ENCODE measurements at places on chromosomes 6 and 20.

- no peak for DNase-seq
Observed at GRCh38 chr6:88586371-88587149, 376.9 kb downstream of the RNGTT start.

DNA sequence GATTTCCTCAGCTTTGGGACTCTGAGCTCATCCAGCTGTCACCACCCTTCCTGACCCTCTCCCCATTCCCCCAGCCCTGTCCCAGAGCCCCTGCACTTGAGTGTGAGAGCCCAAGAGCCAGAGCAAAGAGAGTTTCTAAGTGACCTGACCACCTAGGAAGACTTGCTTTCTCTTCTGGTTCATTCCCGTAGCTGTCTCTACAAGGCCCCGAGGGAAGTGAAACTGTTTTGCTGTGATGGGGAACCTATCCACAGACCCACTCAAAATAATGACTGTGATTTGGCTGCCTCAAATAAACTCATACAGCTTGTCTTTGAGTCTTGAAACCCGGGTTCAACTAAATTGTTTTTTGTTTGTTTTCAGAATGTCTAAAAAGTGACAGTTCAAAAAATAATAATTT, 74.6 kb upstream of the XRN2 start:
- DNase-seq, result no peak

DNA sequence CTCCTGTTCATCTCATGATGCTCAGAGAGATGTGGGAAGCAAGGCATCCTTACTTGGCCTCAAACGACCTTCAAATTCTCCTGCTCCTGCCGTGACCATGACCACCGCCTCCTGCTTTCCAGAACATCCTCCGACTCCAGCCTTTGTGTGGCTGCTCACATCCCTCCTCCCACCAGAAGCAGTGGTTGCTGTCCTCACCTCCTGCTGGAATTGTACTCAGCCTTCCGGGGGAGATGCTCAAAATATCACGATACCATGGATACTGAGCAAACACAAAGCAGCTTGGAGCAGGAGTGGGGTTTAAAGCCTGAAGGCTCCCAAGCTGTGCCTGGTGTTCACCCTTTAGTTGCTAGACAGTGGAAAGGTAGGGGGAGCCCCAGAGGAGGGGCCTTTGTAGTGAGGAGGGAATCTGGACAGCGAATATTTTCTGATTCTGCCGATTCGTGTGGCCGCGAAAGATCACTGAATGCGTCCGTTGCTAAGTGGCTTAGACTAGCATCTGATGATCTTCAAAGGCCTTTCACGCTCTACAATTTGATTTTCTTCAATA, 9.3 kb upstream of the DUSP22 start:
- DNase-seq, result no peak

DNA sequence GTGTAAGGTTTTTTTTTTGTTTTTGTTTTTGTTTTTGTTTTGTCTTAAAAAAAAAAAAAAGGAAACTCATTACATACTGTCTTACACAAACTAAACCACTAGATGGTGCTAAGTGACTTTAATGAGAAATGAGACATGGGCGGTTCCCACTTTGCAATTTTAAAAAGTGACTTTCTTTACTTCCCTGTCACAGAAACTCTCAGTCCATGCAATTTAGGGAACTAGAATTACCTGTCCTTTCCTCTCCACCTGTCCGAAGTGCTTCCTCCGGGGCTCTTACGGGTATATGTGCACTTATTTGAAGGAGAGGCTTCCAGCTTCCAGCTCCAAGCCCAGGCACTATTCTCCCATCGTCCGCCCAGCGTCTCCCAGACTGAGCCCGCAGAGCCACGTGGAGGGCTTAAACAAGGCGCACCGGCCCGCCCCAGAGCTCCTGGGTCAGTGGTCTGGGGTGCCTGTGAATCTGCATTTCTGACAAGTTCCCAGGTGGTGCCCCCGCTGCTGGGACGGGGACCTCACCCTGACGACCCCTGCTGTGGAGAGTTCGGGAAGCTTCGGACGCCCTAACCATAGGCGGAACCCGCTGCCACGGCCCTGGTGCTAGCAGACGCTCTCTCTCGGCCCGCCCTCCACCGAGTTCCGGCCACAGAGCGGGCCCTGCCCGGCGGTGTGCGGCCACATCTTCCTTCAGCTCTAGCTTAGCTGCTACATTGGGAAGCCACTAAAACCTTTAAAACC, 26.1 kb downstream of the BFSP1 start:
- DNase-seq, result peak; percentile 84

- no peak for DNase-seq
Observed at GRCh38 chr6:15287670-15288375, 42.0 kb downstream of the JARID2 start.

- DNase-seq, result no peak
Observed at GRCh38 chr6:14271789-14272736, 154.5 kb downstream of the CD83 start.

DNA sequence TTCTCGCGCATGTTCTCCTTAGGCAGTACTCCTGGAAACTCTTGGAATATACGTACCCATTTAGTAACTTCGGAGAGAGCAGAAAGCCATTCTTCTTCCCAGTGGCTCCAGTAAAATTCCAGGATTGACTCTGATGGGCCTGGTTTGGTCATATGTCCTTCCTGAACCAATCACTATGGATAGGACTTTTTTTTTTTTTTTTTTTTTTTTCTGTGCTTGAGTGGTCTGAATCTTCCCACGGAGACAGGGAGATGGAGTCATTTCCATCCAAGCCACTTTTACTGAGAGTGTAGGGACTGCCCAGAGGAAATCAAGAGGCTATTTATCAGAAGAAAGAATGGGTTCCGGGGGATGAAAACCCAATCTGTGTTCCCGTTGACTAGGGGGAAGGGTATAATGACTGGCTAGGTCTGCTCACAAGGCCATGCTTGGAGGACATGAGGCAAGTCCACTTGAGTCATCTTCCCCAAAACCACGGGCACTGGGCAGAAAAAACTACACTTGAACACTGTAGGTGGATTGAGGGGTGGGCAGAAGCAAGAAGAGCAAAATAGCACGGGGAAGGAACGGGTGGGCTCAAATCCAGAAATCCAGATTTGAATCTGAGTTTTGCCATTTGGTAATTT, 35.4 kb upstream of the MRPS18A start:
- no peak for DNase-seq

- no peak for DNase-seq
Observed at GRCh38 chr6:42226645-42227143, 9.0 kb upstream of the MRPS10 start.

GRCh38 chr6:2542858-2543218, 207.9 kb downstream of the MYLK4 start:
- no peak for DNase-seq

- DNase-seq, result no peak
Observed at GRCh38 chr6:15748341-15748740, 85.5 kb upstream of the DTNBP1 start.

DNA sequence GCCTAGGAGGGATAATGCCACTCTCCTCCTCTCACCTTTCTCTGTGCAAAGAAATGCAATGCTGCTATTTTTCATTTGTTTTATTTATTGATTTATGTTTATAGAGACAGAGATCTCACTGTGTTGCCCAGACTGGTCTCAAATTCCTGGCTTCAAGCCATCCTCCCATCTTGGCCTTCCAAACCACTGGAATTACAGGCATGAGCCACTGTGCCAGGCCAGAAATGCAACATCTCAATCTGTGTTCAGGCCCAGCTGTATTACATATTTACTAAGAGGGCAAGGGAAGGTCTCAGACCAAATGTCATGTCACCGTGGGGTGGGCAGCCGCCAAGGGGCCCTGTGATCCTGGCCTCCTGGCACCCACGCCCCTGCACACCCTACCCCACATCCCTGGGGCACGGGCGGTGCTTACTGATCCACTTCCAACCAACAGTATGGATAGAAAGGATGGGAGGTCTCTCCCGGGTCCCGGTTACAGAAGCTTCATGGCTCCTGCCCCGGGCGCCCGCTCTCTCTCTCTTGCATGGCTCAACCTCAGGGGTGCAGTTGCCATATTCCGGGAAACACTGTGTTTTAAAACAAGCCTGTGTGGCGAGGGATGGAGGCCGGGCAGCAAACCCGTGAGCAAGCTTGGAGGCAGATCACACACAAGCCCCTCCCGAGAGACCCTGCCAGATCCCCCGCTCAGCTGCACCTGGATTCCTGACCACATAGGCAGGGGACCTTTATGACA, 111.8 kb downstream of the AGPAT4 start:
- DNase-seq, result no peak

DNA sequence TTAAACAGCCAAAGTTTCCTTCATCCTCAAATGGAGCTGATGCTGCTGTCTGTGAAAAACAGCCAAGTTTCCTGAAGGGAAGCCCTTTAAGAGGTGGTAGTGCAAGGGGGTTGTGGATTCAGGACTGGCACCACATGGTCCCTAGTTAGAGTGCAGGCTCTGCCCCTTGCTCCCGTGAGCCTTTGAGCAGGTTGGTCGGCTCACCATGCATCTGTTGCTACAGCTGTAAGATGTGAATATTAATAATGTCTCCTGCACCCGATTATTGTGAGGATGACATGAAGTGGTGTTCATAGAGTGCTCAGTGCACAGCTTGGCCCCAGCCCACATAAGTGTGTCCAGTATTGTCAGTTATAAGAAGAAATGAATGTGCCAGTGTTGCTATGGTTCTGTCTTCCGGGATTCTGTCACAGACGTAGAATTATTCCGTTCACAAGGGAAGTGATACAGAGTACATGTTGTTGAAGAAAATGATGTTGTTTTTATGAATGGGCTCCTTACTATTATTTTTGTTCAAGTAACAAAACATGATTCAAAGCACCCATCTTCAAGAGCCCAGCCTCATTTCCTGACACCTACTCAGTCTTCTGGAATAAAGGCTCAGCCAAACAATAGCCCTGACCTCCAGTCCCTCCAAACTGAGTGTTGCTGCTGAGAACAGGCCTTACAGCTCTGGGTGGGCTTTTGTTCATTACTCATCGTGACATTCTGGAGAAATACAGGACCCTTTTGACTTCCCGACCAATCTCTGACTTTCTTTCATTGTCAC, 2.9 kb upstream of the PKIG start:
- DNase-seq, result no peak

DNA sequence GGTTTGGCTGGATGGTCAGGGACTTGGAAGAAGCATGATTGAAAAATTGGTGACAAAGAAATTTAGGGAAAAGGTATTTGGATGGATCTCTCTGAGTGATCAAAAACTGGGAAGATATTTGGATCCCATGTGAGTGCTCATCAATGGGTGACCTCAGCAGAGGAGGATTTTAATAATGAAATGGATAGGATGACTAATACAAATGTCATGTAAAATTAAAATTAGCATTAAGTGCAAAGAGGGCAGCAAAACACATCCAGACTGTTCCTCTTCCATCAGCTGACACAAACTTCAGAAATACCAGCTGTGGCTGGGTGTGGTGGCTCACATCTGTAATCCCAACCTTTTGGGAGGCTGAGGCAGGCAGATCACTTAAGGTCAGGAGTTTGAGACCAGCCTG, 151.7 kb downstream of the THBS2 start:
- no peak for DNase-seq
